ENCODE measurements at places on chromosomes 2 and 18. TPM values are rescaled to one million over a fixed set of nuclear protein-coding genes. Genes with fewer than 3 reads are reported as not detected.

GRCh38 chr2:6942848-6943247 is 25.6 kb downstream of the RNF144A start:
- no peak overlapping the region for H3K27ac ChIP-seq
- no peaks in the 10 kb centered on the region for H3K27me3 ChIP-seq
- no peak overlapping the region for H3K4me3 ChIP-seq
- no peak for DNase-seq

Gene RGPD8
- 17.4 TPM for total RNA-seq

Gene CFAP65
- total RNA-seq, result 0.12 TPM

Gene CLEC4F
- not detected for total RNA-seq

GRCh38 chr2:47541848-47542450 is 139.0 kb downstream of the MSH2 start:
- H3K36me3 ChIP-seq, result no peaks in the 10 kb centered on the region
- no peaks in the 10 kb centered on the region for H3K4me1 ChIP-seq
- DNase-seq, result no peak
- no peak overlapping the region for H3K4me3 ChIP-seq
- H3K27ac ChIP-seq, result no peak overlapping the region

Gene SLC4A5
- total RNA-seq, result 1.5 TPM

- no peak overlapping the region for H3K27ac ChIP-seq
- DNase-seq, result no peak
- H3K4me1 ChIP-seq, result no peaks in the 10 kb centered on the region
- no peaks in the 10 kb centered on the region for H3K36me3 ChIP-seq
- no peaks in the 10 kb centered on the region for H3K27me3 ChIP-seq
Measured at GRCh38 chr2:216904554-216904953, 44.7 kb upstream of the TNP1 start.

Gene CENPA
- total RNA-seq, result 1.7 TPM

GRCh38 chr2:227862227-227862740 is 9.1 kb upstream of the DAW1 start:
- peak; percentile 62 for DNase-seq
- peak overlapping the region; percentile 42 for H3K27ac ChIP-seq
- H3K36me3 ChIP-seq, result no peaks in the 10 kb centered on the region
- H3K27me3 ChIP-seq, result no peaks in the 10 kb centered on the region
- H3K4me3 ChIP-seq, result no peak overlapping the region

DNA sequence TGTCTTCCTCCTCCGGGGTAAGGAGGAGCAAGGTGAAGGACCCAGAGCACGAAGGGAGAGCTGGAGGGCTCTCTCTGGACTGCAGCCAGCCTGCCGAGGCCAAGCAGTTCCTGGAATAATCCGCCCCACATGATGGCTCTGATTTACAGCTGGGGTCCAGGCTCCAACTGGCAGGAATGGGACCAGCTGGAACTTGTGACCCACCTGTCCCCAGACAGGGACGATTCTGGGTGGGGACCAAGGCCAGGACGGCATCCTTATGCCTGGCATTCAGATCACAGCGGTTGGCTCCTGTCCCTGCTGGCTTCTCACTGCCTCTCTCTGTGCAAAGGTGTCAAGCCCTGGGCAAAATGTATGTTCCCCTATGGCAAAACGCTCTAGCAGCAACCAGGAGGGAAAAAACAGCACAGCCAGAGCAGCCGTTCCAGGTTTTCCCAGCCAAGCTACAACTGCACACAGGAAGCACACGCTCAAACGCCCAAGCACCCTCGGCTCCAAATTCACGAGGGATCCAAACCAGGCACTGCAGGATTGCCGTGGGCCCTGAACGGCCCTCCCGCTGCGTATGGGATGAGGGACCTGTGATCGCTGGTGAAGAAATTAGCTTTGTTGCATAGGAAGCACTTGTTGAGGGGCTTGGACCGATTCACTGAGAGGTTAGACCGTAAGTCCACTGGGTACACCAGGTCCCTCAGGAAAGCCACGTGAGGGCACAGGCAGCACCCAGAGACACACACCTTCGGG is 35.8 kb downstream of the FAM178B start:
- peaks cover 40% of the 10 kb centered on the region for H3K4me1 ChIP-seq
- no peak overlapping the region for H3K27ac ChIP-seq
- H3K36me3 ChIP-seq, result no peaks in the 10 kb centered on the region
- H3K27me3 ChIP-seq, result no peaks in the 10 kb centered on the region
- no peak overlapping the region for H3K4me3 ChIP-seq

GRCh38 chr2:230793572-230794359 is 71.0 kb upstream of the ITM2C start:
- H3K4me1 ChIP-seq, result peaks cover 18% of the 10 kb centered on the region
- H3K27me3 ChIP-seq, result no peaks in the 10 kb centered on the region
- peak overlapping the region; percentile 90 for H3K27ac ChIP-seq
- DNase-seq, result peak; percentile 79
- no peaks in the 10 kb centered on the region for H3K36me3 ChIP-seq

DNA sequence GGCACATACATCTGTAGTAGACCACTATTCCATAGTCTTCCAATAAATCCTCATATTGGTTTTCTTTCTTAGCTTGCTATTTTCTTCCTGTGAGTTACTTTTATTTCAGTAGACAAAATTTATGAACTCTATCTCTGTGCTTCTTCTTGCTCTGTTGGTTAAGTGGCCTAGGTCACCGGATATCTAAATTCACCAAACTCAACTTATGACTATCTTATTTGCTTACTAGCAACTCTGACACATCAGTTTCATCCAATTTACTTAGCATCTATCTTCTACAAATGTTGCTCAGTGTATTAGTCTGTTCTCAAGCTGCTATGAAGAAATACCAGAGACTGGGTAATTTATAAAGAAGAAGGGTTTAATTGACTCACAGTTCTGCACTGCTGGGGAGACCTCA is 432.5 kb upstream of the FSIP2 start:
- DNase-seq, result no peak
- no peak overlapping the region for H3K27ac ChIP-seq
- no peaks in the 10 kb centered on the region for H3K36me3 ChIP-seq
- H3K27me3 ChIP-seq, result no peaks in the 10 kb centered on the region
- H3K4me3 ChIP-seq, result no peak overlapping the region
- H3K4me1 ChIP-seq, result no peaks in the 10 kb centered on the region

Gene CRYGD
- not detected for total RNA-seq
